ENCODE measurements at places on chromosomes 5 and 9. TPM values are rescaled to one million over a fixed set of nuclear protein-coding genes. Genes with fewer than 3 reads are reported as not detected.

The TMC1 gene
- not detected for total RNA-seq

The DNAH5 gene
- total RNA-seq = not detected

The NTRK2 gene
- total RNA-seq = 0.12 TPM

The TIFAB gene
- not detected for total RNA-seq

The SOX30 gene
- total RNA-seq = 0.09 TPM

The ARID3C gene
- total RNA-seq = 0.26 TPM

DNA sequence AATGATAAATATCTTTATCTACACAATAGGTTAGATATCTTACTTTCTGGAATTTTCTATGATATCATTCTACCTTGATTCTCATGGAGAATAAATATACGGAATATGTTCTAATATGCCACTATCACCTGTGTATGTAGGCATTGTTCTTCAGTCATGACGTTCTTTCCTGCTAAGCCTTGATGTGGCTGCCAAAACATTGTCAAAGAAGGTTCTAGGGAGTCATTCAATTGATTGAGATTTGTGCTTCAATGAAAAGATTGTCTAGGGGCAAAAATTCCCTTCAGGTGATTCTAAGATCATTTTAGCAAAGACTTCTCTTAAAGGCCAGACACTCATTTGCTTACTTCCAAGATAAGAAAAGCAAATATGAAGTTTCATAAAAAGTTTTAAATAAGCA, 118.1 kb downstream of the MAT2B start:
- no peak for DNase-seq
- H3K4me1 ChIP-seq = no peaks in the 10 kb centered on the region
- H3K27me3 ChIP-seq = no peaks in the 10 kb centered on the region
- no peaks in the 10 kb centered on the region for H3K36me3 ChIP-seq
- H3K27ac ChIP-seq = no peak overlapping the region

- H3K27me3 ChIP-seq = no peaks in the 10 kb centered on the region
- DNase-seq = no peak
- H3K36me3 ChIP-seq = peaks cover 1% of the 10 kb centered on the region
- H3K4me3 ChIP-seq = no peak overlapping the region
- H3K4me1 ChIP-seq = no peaks in the 10 kb centered on the region
These were observed 35.3 kb downstream of the MED27 start for GRCh38 chr9:132044176-132044875.

DNA sequence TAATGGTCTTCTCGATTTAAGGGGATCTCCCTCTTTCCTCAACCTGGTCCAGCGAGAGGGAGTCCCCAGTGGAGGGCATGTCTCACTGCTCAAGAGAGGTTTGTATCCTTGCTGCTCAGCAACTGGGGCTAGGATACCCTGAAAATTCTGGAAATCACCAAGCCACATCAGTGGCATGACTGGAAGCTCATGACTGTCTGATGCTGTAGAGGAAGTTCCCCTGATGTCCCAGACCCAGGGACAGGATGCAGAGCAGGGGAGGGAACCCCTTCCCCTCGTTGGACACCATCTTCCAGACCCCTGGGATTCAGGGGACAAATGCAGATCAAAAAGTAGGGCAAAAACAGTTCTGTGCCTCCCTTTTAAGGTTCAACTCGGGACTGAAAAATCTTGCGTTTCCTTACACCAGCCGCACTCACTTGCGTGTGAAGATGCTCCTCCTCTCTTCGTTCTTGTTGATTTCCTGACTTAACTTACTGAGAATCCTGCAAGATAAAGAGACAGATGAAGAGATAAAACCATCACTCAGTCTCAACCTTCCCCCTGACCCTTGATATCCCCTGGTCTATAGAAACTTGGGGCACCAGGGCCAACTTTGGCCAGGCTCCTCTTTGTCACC, 22.1 kb downstream of the LCP2 start:
- peaks cover 73% of the 10 kb centered on the region for H3K36me3 ChIP-seq
- H3K4me3 ChIP-seq = peak overlapping the region; percentile 57
- peak overlapping the region; percentile 91 for H3K27ac ChIP-seq

DNA sequence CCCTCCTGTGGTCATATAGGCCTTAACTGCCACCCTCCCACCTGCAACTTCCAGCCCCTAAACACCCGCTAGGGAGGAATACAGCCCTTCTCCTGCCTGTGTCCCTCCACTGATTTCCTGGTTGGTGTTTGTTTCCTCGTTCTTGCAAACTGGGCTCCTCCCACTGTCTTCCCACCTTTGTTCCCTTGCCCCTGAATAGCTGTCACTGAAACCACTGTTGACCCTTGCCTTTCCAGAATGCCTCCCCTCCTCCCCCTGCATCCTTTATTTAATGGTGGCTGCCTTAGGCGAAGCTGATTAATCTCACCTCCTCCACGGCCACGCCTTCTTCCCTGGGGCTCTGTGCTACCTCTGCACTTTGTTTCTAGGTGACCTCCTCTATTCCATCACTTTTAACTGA, 626.7 kb downstream of the BNC2 start:
- no peak for DNase-seq
- no peaks in the 10 kb centered on the region for H3K27me3 ChIP-seq
- H3K27ac ChIP-seq = no peak overlapping the region
- no peaks in the 10 kb centered on the region for H3K36me3 ChIP-seq
- no peak overlapping the region for H3K4me3 ChIP-seq
- no peaks in the 10 kb centered on the region for H3K4me1 ChIP-seq

- H3K36me3 ChIP-seq = no peaks in the 10 kb centered on the region
- DNase-seq = no peak
- peaks cover 2% of the 10 kb centered on the region for H3K4me1 ChIP-seq
- no peak overlapping the region for H3K27ac ChIP-seq
These were observed 156.3 kb upstream of the IER5L start for GRCh38 chr9:129334105-129334935.

DNA sequence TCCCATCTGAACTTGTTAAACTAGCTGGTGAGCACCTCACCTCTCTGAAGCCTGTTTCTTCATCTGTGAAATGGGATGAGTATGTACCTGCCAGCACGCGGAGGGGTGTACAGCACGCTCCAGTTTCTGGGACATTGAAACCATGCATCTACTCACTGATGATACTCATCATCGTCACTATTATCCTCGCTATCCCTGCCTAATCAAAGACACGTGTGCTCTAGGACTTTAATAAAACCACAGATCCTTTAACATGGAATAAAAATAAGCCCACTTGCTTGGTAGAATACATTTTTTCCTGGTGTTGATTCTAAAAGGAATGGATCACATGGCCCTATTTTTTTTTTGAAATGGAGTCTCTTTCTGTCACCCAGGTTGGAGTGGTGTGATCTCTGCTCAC, 37.3 kb upstream of the POMT1 start:
- DNase-seq = no peak
- peaks cover 2% of the 10 kb centered on the region for H3K4me1 ChIP-seq
- peaks cover 58% of the 10 kb centered on the region for H3K36me3 ChIP-seq
- no peak overlapping the region for H3K27ac ChIP-seq
- no peaks in the 10 kb centered on the region for H3K27me3 ChIP-seq
